PC-9 (cell line): ENCODE measurements at places on chromosomes 16 and 17. TPM values are rescaled to one million over a fixed set of nuclear protein-coding genes. Genes with fewer than 3 reads are reported as not detected.
A peak's percentile ranks its signal among the peaks of the same experiment; 100 is the strongest.

DNA sequence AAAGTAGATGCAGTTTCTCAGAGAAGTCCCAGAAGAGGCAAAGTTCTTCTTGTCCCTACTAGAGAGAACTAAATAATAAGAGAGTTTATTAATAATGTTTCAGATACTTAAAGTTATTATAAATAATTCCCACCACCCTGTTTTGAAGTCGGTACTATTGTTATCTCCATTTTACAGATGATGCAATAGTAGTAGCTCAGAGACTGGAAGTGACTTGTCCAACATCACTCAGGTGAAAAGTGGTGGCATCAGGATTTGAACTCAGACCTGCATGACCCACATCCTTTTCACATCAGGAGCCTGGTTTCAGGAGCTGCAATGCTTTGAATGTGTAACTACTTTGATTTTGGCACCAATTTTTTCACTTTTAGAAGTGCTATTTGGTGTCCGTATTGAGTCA lies 52.7 kb downstream of the GPR139 start:
- no peak for DNase-seq

GRCh38 chr16:26365161-26365940 lies 673.6 kb downstream of the HS3ST4 start:
- DNase-seq: no peak

GRCh38 chr17:70804161-70804560 lies 634.8 kb downstream of the KCNJ2 start:
- no peak for DNase-seq

DNA sequence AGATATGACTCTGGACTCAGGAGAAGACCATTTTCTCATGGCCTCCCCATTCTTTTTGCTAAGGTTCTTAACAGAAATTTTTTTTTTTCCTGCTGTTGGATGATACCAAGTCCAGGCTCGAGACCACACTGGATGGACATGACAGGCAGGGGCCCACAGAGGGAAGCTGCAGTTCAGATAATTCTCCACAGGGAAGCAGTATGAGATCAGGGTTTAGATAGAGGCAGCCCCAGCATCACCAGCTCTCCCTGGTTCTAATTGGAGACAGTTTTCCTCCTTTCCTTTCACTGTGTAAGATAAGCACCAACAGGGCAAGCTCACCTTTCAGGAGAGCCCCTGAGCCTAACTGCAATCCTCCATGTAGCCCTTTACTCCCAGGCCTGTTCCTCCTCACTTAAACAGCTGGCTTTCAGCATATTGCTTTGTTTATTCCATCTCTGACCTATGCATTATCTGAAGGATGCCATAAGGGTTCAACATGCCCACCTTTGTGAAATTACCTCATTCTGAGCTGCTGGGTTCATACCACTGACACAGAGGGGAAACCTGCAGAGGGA lies 108.1 kb downstream of the SNX11 start:
- DNase-seq: peak; percentile 40

Gene ITGAL
- 0.50 TPM in 1 of 2 replicates, not detected in the other for total RNA-seq

GRCh38 chr17:68185820-68186219 lies 62.0 kb upstream of the AMZ2 start:
- no peak for DNase-seq
